Vagina (tissue), 2 donors: ENCODE measurements at places on chromosomes 13 and 19.

DNA sequence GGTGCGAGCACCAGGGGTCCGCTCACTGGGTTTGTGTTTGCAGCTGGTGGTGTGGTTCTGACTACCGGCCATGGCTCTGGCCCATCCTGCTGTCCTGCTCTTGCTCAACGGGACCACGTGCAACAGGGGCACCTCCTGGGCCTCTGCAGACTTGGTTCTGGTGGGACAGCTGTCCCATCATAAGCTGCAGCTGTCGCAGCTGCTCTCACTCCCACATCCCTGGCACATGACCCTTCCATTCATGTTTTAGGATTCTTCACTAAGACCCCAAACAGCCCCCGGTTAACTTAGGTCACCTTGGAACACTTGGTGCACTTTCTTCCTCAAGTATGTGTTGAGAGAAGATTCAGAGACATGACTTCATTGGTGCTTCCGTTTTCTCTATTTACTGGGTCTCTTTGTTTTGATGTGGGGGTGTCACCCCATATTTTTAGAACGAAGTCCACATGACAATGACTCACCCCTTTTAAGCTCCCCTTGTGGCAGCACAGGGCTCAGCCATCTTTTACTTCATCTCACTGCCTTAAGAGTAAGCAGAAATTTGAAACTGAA lies 68.4 kb upstream of the ARHGEF7 start:
- DNase-seq, result no peak

- no peak for DNase-seq
These were observed 216.0 kb downstream of the DNAJC15 start for GRCh38 chr13:43239275-43239840.

GRCh38 chr13:28654276-28654675 lies 4.7 kb upstream of the POMP start:
- DNase-seq, result no peak

GRCh38 chr19:45402298-45403061 lies 2.4 kb downstream of the PPP1R13L start:
- DNase-seq, result no peak

- DNase-seq, result no peak
These were observed 142.5 kb upstream of the ZNF536 start for GRCh38 chr19:30229525-30230174.

GRCh38 chr13:103066079-103066780 lies at the start of gene SLC10A2:
Gene SLC10A2, minus strand, starts transcription at chr13:103066417. Its CDS starts 168 bp downstream, at chr13:103066249.
- DNase-seq, result no peak

DNA sequence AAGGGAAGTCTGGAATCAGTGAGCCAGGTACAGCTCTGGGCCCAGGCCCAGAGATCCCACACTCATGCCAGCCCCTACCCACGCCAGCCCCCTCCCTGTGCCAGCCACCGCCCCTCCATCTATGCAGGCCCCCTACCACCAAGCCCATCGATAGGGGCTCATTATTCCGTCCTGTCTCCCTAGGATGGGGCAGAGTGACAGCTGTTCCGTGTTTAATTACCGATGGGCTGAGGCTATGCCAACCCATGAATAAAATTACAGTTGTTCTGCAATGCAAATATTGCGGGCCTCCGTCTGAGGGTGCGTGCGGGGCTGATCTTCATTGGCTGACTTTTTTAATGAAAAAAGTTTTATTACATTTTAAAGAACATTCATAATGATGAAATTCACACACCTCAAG lies 35.6 kb upstream of the PEPD start:
- DNase-seq, result no peak

DNA sequence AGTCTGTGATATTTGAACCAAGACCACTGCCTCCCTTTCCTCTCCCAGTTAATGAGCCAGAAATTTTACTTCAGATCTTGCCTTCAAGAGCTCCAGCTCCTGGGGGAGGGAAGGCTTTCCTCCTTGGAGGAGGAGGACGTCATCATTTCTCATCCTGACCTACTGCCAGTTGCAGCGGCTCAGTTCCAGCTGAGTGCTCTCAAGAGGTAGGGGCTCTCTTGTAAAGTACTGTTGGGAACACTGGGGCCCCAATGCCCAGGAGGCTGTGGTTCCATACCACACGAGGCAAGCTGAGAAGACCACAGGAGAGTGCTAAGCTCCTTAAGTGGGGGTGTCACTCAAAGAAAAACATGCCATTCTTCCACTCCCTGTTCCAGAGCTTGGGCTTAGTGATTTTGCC lies 36.2 kb downstream of the METTL21C start:
- no peak for DNase-seq

GRCh38 chr13:31008400-31009115 lies 76.1 kb downstream of the TEX26 start:
- DNase-seq, result no peak

- DNase-seq, result no peak
These were observed 71.9 kb downstream of the CDK8 start for GRCh38 chr13:26325876-26326275.

GRCh38 chr13:39788102-39788501 lies 132.6 kb downstream of the COG6 start:
- no peak for DNase-seq

DNA sequence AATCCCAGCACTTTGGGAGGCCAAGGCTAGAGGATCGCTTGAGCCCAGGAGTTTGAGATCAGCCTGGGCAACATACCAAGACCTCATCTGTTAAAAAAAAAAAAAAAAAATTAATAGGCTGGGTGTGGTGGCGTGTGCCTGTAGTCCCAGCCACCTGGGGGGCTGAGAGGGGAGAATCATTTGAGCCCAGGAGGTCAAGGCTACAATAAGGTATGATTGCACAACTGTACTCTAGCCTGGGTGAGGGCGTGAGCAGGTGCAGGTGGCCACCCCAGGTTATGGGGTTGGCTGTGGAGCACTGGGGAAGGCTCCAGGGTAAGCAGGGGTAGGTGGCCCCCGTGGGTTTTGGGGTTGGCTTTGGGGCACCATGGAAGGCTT lies 33.9 kb downstream of the MCF2L start:
- DNase-seq, result no peak

- no peak for DNase-seq
These were observed 69.8 kb upstream of the RGCC start for GRCh38 chr13:41387576-41387975.

DNA sequence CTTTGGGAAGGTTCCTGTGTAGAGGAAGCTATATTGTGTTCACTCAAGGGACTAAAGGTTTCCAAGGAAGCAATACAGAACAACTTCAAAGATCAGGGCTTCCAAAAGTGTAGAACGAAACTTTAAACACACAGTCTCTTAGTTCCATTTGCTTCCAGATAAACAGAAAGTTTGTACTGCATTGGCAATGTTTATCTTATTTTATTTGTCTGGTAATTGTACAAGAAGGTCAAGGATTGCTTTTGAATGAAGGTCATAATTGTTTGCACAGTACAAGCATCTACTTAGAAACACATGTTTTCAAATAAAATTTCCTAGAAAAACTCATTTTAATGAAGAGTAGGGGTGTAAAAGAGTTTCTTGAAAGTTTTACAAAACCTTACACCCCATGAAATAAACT lies 712.7 kb upstream of the SGCG start:
- DNase-seq, result no peak

- DNase-seq, result no peak
These were observed 61.1 kb downstream of the SERP2 start for GRCh38 chr13:44434766-44435141.

DNA sequence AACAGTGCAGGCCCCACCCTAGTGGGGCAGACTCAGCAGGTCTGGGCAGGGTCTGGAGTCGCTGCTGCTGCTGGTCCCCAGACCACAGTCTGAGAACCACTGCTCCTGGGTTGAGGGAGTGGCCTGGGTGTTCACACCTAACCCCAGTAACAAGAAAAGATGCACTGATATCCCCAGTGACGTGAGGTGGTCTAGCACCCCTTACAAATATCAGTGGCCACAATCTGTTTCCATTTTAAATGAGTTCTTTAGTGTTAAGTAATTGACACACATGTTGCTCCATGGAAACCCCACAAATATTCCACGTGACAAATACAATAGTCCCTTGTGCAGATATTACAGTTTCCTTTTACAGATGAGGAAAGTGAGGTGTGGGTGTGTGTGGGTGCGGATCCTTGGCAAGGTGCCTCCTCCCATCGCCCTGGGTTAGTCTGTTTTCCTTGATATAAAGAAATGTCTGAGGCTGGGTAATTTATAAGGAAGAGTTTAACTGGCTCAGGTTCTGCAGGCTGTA lies 96.3 kb upstream of the GPR183 start:
- DNase-seq, result no peak

DNA sequence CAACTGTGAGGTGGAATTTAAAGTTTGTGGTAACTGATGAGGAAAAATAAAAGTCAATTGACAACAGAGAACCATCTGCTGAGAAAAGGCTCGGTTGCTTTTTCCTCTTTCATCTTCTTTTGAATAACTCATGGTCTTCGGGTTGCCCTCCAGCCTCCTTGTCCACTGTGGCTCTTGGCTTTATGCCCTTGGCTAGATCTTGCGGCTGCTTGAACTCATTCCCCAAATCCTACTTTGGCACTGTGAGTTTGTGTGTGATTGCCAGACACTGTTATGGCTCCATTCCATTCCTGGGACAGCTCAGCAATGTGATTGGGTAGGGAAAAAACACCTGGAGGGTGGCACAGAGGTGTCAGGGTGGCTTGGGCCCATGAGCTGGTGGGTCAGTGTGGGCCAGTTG lies 387.4 kb downstream of the DLEU7 start:
- no peak for DNase-seq

DNA sequence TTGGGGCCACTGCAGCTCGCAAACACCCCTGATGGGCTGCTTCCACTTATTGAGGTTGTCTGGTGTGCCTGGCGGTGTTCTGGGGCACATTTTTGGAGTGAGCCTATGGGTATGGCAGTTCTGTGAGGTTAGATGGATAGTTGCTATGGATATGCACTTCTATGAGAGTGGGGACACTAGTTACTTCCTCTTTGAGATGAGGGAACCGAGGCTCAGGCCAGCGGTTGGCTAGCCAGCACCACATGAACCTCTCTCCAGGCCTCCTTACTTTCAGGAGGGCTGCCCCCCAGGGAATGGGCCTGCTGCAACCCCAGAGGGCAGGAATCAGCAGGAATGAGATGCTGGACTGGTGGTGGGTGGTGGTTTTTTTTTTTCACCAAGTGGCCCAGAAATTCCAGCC lies 13.5 kb upstream of the PRR19 start:
- DNase-seq, result no peak

DNA sequence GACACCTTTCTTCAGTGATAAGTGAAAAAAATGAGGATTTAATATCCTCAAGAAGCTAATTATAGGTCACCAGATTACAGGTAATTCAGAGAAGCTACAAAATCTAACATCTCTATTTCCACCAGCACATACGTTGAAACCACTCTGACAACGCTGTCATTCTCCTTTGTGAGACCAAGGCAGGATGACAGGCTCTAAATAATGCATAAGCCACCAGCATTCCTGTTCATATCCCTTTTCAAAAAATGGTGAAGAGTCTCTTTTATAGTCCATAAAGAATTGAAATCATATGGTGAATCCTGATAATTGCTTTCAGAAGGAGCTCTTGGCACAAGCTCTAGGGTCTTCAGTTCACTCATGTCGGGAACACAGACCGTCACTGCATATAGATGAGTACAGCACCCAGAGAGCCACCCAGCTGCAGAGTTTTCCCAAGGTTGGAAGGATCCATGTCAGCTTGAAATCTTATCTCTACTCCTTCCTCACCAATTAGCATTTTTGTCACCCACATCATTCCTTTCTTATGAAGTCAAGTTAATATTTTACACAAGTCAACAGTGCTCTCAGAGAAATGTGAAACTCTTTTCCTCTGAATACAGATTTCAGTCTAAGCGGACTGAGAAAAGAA lies 431.4 kb downstream of the TBC1D4 start:
- no peak for DNase-seq

DNA sequence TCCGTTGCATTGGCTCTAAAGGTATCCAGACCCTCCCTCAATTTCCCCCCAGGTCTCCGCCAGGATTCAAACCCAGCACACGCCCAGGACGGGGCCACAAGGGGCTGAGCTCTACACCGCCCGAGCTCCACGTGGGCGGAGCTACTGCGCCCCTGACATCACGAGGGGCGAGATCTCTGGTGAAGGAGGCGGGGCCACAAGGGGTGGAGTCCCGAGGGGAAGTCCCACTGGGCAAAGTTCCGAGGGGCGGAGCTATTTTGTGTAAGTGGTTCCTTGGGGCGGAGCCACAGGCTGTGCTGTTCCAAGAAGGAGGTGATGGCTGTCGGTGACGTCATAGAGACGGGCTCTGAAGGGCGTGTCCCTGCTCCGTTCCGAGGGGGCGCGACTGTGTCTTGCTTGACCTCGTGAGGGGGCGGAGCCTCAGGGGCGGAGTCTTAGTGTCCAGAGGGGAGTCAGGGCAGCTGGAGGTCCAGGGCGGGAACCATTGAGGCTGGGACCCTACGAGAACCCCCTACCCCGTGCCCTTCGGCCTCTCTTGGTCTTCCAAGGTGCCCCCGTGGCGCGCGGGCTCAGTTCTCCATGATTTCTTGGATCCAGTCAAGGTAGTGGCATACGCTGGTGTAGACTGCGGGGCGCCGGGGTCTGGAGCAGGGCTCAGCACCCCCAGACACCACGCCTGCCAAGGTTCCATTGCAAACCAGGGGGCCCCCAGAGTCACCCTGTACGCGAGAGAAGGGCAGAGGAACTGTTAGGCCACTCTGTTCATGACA lies 1.3 kb upstream of the KLK8 start:
- DNase-seq, result no peak

GRCh38 chr13:22243469-22244163 lies 572.7 kb downstream of the FGF9 start:
- DNase-seq, result no peak
